ENCODE measurements at places on chromosomes 3 and 15.

GRCh38 chr3:47910777-47911440, 105.3 kb downstream of the MAP4 start:
- DNase-seq, result no peak

DNA sequence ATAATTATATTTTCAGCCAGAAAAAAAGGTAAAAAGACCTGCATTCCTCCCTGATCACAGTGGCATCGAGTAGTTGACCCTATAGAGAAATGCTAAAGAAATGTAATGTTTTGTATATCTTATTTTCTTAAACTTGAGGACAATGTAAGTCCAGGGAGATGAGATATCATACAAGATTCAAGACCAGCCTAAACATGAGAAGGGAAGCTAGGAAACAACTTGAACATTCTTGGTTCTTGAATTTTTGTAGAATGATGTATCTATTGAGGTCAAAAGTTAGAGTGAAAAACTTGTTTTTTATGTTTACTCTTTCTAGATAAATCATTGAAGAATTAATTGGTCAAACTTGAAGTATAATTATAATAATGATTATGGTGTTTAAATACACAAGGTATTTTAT, 497.7 kb upstream of the TBL1XR1 start:
- DNase-seq, result no peak

DNA sequence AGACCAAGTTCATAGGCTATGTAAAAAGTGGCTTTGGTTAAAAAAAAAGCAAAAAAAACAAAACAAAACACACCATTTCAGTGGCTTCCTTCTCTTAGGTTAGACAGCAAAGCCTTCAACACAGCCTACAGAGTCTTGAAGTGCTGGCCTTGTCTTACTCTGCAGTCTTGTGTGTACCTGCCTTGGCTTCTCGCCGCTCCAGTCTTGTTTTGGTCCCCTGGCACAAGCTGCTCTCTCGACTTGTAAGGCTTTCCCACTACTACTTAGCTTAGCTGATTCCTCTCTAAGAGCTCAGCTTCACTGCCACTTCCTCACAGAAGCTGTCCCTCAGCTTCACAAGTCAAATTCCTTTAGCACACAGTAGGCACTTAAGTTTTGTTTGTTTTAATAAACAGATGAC, 63.0 kb downstream of the ST3GAL6 start:
- no peak for DNase-seq

- no peak for DNase-seq
Measured at GRCh38 chr3:49456466-49456865, 13.6 kb upstream of the DAG1 start.

DNA sequence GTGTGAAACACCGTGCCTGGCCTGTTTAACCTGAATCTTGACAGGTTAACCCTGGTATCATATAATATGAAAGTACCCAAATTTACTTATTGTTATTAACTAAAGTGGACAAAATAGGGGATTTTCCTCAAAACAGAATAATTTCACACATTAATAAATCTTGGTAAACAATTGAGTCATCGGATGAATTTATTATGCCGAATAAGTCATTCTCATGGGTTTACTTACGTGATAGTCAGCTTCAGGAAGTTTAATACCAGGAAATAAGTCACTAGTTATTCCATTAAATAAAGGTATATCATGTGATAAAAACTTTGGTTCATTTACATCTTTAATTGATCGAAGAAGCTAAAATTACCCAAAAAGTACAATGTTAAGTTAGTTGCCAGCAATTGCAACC, 99.7 kb downstream of the DNAH12 start:
- DNase-seq, result no peak

DNA sequence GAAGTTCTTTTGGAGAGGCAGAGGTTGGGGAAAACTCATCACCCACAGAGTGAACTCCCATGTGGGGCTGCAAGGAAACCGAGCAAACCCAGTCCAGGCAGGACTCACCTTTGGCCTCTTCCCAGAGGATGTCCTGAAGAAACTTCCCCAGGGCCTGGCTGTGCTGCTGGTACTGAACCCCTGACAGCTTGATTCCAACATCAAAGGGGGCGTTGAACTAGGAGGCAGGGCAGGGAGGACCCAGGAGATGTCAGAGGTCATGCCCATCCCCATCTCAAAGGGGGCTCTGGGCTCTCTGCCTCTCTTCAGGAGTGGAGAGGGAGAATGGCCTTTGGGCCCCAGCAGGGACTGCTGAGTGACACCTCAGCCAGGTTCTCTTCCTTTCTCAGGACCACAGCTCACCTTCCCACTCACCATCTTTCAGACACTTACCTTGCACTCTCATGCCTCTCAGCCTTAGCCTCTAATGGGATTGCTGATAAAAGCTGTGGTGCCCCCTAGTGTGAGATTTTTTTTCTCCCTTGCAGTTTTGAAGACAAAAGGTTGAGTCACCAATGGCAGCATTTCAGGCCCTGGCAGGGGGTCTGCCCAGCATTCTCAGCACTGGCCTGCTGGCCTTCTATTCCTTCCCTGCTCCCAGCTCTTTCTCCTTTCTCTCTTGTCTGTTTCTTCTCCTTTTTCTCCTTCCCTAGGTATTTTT, 6.0 kb downstream of the GHRL start:
- DNase-seq, result peak; percentile 50

GRCh38 chr3:11536936-11537612, 106.6 kb downstream of the VGLL4 start:
- no peak for DNase-seq

- no peak for DNase-seq
Measured at GRCh38 chr3:191502583-191502982, 41.6 kb downstream of the PYDC2 start.

GRCh38 chr15:63576441-63576840, 20.7 kb upstream of the FBXL22 start:
- no peak for DNase-seq

- DNase-seq, result no peak
Measured at GRCh38 chr3:171890398-171890797, 47.2 kb downstream of the TMEM212 start.

- no peak for DNase-seq
Measured at GRCh38 chr3:127529346-127530188, 61.0 kb downstream of the TPRA1 start.

DNA sequence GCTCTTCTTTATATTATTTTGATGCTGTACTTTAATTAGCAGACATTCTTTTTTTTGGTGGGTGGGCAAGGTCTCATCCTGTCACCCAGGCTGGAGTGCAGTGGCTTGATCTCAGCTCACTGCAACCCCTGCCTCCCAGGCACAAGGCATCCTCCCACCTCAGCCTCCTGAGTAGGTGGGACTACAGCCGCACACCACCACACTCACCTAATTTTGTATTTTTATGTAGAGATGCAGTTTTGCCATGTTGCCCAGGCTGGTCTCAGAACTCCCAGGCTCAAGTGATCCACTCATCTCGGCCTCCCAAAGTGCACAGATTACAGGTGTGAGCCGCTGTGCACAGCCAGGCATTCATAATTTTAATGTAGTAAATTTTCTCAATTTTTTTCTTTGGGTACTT, 608.1 kb downstream of the ZNF385D start:
- DNase-seq, result no peak

GRCh38 chr3:67683522-67683921, 29.1 kb upstream of the SUCLG2 start:
- no peak for DNase-seq

DNA sequence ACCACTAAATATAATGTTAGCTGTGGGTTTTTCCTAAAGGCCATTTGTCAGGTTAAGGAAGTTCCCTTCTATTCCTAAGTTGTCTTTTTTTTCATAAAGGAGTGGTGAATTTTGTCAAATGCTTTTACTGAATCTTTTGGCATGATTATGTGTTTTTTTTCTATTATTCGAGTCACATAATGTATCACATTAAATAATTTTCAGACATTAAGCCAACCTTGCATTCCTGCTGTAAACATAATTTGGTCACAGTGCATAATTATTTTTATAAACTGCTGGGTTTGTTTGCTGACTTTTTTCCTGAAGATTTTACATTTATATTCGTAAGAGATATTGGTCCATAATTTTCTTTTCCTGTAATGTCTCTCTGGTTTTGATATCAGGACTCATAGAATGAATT, 101.8 kb upstream of the SPRED1 start:
- DNase-seq, result no peak

DNA sequence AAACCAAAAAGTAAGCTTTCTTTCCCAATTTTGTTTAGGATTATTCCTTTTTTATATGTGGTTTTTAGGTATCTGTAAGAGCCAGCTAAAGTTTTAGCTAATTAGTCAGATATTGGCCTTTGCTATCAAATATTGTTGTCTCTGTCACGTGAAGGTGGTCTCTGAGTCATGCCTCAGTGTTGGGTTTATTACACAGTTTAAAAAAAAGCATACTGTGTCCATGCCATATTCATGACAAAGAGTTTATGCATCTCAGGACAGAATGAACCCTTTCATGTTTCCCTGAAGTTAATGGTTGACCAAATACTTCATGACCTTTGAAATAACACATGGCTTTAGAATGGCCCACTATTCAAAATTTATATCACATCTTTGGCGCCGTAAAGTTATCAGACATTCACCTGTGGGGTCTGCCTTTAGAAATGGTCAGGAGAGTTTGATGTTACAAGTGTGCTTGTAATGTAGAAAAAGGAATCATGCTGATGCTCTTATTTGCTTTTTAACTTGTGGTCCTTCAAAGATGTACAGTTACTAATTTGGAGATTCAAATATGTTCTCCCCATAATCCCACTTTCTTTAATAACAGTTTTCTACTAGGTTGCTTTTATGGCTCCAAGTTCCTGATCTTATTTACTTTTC, 101.5 kb downstream of the MYRIP start:
- no peak for DNase-seq

- DNase-seq, result no peak
Measured at GRCh38 chr3:55795296-55795695, 308.2 kb upstream of the WNT5A start.

DNA sequence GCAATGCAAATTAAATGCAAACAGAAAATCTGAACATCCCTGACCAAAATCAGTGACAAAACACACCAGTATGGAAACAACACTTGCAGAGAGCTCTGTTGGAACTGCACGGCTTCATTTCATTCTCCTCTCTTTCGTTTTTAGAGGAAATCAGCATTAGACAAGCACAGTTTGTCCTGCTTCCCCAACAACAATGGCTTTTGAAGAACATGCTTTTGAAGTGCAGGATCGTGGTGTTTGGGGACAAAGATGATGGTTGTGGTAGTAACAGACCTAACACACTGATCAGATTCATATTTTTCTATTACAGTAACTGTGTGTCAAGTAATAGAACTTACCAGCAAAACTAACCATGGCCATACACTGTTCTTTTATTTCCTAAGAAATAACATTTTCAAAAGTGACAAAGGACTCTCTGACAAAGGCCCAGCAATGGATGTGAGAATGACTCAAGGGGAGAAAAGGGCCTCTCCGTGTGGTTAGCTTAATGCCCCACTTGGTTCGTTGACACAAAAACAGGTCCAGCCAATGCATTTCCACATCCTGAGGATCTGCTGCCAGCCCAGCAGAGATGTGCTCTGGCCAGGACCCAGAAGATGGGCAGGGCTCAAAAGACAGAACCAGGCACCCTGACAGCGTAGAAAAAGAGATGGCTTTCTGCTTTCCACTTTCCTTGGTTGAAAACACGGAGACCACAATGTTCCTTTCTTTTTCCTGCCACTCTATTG, 84.1 kb downstream of the CCNL1 start:
- no peak for DNase-seq

DNA sequence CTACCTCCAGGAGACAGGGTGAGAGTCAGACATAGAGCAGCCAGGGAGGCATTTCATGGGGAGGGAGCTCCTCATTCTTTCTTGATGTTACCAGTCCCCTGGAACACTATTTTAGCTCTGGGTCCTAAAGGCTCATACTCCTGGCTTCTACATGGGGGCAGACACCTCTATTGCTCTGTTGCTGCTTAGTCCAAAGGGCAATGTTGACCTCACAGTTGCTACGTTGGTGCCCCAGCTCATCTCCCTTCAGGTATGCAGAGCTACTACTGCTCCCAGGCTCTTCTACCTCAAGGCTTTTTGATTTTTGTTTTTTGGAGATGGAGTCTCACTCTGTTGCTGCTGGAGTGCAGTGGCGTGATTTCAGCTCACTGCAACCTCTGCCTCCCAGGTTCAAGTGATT, 245.6 kb upstream of the LRRFIP2 start:
- DNase-seq, result no peak

DNA sequence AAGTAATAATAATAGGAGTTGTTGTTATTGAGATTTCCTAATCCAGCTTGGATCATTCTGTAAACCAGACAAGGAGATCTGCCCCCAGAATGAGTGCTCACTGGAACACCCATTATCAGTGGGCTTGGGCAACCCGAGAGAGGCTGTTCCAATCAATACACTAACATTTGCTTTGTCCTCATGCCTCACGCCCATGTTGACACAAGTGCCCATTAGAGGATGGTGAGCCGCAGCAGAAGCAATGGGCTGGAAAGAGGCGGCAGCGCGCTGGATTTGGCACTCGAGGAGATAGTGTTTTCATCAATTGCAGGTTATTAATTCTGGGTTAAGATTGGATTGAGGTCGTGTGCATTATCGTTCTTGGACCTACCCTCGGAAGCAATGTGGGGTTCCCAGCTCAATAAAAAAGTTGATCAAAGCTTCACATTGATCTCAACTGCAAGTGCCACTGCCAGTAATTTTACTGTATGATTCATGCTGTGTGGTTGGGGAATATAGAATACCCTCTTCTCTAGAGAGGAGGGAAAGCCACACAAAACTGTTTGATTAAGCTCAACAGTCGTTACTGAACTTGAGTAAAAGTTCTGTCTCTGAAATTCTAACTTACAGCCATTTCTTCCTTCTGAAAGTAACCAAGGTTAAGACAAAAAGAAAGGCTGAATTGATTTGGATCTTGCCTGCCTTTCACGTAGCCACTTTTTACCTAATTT, 15.7 kb downstream of the LYZL4 start:
- no peak for DNase-seq

- no peak for DNase-seq
Measured at GRCh38 chr3:127172781-127173515, 20.0 kb upstream of the PRR23E start.

GRCh38 chr3:16354291-16354690, 89.3 kb downstream of the OXNAD1 start:
- no peak for DNase-seq

GRCh38 chr3:125647318-125648014, 52.2 kb upstream of the OSBPL11 start:
- no peak for DNase-seq

DNA sequence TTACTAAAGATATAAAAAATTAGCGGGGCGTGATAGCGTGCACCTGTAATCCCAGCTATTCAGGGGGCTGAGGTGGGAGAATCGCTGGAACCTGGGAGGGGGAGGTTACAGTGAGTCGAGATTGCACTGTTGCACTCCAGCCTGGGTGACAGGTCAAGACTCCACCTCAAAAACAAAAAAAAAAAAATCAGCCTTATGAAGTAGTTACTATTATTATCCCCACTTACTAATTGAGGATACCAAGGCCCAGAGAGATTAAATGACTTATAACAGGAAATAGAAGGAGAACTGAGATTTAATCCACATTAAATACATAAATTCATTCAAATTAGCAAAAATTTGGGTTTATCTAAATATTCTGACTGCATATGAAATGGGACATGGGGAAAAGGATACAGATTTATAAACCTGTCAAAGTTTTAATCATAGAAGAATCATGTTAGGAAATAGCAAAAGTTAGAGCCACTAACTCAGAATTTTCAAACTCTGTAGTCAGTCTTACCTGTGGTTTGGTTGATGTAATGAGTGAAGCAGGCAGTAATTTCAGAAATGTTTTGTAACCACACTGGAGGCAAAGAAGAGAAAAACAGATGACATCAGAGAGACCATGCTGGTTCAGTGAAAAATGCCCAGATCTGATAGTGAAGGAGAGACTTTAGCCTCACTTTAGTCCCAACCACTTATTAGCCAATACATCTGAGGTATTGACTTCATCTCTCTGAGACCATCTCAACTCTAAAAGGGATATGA, 25.0 kb upstream of the ACAP2 start:
- no peak for DNase-seq
